ENCODE measurements at places on chromosomes 1 and 21.

DNA sequence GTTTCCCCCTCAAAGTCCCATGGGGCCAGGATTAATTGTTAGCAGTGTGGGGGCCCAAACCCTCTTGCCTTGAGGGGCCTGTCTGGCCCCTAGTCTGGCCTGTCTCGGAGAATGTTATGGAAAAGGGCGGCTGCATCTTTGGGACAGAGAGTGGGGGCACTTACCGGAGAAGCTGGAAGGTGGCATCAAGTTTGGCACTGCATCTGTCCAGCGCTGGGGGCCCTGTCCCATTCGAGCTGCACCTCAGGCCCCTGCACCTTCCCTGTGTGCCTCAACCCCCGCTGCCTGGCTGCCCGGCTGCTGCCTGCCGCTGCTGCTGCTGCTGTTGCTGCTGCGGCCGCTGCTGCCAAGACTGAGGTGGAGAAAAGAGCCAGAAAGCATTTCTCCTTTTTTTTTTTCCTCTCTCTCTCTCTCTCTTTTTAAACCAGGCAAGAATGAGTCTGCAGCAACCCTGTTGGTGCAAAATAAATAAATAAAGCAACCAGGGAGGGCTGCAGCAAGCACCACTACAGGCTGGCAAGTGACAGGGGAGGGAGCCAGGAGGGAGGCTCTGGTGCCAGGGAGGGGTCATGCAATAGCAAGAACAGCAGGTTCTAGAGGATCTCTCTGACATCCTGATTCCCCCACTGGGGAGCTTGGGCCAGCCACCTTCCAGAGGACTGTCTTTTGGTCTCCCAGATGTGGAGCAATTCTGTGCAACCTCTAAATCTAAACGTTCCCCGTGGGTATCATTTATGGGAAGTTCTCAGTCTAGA is at the start of gene LINGO4:
Gene LINGO4, minus strand, starts transcription at position 354 of the 755 bp plus-strand sequence. CDS start 2,715 bp downstream, outside the sequence.
- no peak for DNase-seq

- DNase-seq: no peak
Measured at GRCh38 chr1:89710498-89711139, 77.7 kb downstream of the LRRC8C start.

DNA sequence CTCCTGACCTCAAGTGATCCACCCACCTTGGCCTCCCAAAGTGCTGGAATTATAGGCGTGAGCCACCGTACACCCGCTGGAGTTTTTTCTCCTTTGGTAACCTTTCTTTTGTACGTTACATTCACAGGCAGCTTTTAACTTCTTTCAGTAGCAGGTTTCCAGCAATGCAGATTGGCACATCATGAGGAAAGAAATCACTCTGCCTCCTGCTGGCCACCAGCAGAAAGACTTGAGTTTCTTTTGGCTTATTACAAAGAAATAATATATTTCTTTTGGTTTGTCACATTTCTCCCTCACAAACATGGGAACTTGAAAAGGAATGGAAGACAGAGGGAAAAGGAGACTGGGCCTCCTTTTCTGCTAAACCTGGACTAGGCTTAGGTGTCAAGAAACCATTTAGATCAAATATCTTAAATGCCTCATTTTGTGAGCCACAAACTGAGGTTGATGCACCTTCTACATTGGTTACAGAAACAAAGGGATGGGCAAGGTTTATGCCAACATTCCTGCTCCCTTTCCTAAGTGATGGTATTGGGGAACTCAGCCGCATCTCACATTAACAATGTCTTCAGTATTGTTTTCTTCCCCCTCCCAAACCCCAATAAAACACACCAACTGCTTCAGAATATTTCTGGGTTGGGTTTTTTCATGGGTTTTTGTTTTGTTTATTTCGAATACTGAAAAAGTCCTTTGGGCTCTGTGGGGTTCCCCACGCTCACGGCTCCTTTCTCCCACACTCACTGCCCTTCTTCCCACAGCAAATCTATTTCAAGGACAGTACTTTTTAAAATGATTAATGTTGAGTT is 7.7 kb downstream of the ENSA start:
- no peak for DNase-seq

DNA sequence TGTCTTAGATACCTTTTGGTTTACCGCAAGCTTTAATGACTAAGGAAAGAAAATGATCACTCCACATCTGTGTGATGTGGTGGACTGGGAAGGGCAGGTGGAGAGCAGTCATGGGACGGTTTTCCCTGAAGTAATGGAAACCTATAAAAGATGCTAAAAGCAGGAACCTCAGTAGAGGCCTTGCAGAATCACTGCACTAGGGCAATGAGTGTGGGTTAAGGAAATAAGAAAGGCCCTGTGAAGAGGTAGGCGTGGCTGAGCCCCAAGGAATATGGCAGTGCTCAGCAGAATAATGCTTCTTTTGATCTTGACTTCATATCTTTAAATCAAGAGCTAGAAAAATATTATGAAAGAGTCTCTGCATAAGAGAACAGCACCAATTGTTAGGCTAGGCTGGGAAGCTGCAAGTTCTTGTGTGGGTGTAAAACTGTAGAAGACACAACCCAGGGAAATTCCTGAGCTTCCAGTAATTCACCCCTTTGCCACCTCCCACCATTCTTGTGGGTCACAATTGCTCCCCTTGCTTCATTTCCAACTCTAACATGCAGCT is 49.9 kb downstream of the CLCA4 start:
- DNase-seq: no peak

DNA sequence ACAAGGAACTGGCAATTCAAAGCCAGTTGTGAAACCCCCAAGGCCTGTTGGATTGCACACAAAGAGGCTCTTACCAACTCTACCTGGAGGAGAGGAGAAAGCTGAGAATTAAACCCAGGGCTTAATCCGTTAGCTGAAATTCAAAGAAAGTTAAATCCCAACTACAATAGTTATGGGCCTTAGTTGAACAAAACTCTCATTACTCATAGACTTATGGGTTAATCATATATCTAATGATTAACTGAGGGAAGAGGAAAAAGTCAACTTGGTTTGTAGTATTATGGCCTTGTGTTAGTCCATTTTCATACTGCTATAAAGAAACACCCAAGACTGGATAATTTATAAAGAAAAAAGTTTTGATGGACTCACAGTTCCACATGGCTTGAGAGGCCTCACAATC is 838.2 kb upstream of the ADGRL2 start:
- DNase-seq: no peak

- DNase-seq: no peak
Measured at GRCh38 chr1:19423130-19423529, 62.2 kb downstream of the CAPZB start.

DNA sequence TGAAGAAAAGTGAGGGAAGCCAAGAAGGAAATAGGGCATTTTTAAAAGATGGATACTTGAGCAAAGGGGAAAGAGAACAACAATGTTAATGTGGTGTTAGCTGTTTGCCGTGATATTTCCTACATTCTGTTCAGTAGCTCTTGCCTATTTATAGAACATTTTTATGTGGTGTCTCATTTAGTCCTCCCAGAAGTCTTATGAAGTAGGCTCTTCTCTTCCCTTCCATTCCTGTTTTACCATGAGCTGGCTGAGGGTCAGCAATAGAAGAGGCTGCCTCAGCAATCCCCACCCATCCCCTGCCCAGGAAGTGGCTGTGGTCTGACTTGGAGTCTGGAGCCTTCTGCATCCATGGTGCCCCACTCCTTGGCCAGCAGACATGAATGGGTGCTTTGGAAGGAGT is 60.1 kb downstream of the KIAA0040 start:
- DNase-seq: no peak

DNA sequence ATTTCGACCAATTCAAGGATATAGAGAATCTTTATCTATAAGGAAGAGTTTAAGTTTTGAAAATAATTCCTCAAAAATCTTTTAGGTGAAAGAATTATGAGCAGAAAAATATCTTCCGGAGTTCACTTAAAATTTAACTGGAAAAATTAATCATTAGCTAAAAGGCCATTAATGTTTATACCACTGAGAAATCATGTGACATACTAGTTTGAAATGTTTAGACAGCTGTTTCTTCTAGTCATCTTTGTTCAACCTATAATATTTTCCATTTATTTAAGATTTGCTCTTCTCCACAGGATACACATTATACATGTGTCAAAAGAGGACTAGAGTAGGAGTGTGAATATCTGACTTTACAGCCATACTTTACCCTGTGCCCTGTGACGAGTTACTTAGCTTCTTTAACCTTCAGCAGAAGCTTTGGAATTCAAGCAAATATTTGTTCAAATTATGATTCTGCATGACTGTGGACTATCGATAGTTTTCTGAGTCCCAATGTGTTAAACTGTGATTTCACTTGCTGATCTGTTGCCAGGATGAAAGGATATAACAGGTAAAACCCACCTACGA is 374.8 kb downstream of the BRINP3 start:
- DNase-seq: no peak

DNA sequence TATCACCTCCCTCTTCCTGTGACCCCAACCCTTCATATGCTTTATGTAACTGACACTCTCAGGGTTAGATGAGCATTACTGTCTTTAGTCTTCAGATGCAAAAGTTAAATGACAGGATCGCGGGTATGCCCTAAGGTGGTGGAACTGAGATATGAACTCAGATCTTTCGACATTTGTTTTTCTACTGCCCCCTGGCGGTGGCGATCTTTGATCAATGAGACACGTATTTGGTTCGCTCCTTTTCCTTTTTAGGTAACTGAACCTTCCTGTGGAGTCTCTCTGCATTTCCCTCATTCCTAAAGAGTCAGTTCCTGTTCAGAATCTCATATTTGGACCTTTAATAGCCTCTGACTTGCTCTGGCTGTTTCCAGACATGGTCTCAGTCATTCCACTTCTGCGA is 47.8 kb upstream of the ZP4 start:
- DNase-seq: no peak

- no peak for DNase-seq
Measured at GRCh38 chr1:228799924-228800323, 64.6 kb downstream of the RHOU start.

- no peak for DNase-seq
Measured at GRCh38 chr1:37448691-37449417, 25.5 kb upstream of the ZC3H12A start.

DNA sequence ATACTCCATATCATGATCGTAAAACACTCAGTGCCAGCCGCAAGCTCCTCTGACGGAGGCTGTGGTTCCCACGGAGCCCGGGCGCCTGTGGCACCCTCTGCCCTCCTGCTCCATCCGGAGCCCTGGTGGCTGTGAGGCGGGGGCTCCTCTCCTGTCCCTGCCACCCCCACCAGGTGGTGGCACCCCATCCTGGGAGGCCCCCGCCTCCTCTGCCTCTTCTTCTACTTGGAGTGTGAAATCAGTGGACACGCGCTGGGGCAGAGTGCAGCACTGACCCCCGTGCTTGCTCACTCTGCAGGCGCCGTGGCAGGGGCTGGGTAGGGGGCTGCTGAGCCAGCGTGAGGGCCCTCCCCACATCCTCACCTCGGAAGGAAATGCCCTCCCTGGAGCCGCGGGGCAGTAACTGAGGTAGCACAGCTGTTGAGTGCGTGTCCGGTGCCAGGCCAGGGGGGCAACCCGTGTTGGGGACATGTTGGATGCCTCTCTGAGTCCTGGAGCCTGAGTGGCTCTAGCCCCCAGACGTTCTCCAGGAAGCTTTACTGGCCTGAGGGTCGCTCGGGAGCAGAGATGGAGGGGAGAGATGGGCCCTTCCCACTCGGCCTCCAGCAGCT is 58.7 kb upstream of the ABCG1 start:
- DNase-seq: no peak

GRCh38 chr1:8363186-8363766 is 45.4 kb downstream of the SLC45A1 start:
- DNase-seq: no peak

DNA sequence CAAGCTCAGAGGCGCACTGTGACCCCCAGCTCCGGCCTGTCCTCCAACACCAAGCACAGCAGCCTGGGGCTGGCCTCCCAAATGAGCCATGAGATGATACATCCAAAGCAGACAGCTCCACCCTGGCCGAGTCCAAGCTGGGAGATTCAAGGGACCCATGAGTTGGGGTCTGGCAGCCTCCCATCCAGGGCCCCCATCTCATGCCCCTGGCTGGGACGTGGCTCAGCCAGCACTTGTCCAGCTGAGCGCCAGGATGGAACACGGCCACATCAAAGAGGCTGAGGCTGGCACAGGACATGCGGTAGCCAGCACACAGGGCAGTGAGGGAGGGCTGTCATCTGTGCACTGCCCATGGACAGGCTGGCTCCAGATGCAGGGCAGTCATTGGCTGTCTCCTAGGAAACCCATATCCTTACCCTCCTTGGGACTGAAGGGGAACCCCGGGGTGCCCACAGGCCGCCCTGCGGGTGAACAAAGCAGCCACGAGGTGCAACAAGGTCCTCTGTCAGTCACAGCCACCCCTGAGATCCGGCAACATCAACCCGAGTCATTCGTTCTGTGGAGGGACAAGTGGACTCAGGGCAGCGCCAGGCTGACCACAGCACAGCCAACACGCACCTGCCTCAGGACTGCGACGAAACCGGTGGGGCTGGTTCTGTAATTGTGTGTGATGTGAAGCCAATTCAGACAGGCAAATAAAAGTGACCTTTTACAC is 29.1 kb downstream of the SLC19A1 start:
- no peak for DNase-seq

DNA sequence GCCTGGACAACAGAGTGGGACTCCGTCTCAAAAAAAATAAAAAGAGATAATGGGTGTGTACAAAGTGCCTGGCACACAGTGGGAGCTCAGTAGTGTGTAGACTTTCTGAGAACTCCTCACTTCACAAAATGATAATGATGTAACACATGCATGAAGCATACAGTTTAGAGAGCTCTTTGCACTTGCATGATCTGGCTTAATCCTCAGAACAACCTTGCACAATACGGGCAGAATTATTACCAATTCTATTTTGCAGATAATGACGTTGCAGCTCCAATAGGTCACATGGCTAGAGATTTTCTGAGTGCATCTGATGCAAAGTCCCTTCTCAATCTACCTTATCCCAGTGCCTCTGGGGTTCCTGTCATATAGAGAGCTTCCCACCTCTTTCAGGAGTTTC is 71.4 kb downstream of the CD247 start:
- no peak for DNase-seq

DNA sequence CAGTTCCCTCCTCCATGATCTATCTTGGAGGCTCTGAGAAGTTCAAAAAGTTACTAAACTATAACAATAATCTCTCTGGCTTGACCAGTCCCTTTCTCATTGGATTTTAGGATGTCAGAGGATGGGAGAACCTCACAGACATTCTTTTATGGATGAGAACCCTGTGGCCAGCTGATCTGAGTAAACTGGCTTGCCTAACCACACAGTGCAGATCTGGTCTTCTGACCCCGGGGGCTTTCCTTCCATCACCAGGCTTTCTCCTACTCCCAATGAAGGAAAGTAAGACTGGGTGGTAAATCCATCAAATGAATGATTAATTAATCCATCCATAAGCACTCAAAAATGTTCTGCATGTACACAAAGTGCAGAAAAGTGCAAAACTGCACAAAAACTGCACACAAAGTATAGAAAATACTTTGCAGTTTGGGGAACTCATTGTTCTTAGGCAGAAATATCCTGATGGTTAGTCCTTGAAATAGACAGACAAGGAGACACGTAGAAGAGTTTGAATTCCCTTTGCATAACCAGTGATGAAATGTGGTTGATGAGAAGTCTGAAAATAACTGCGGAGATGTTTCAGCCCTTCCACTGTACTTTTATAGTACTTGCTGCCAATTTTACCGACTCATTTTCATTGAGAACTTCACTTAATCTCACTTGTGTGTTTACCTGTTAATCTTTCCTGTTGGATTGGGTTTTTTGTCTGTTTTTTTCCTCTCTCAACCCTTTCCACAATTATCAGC is 2.5 kb upstream of the F3 start:
- DNase-seq: no peak

- DNase-seq: no peak
Measured at GRCh38 chr1:33374336-33375105, 53.6 kb upstream of the A3GALT2 start.

Measured in stimulated activated CD8-positive, alpha-beta memory T cell treated with anti-CD3 and anti-CD28 coated beads, Interleukin-7, amount 100 ng/mL, for 48 hours (primary cell).